Stimulated activated CD8-positive, alpha-beta memory T cell treated with anti-CD3 and anti-CD28 coated beads, Interleukin-4, amount 100 ng/mL, for 1 hour (primary cell): ENCODE measurements at places on chromosomes 3 and 15.

GRCh38 chr3:71010726-71011455 is 572.6 kb downstream of the FOXP1 start:
- DNase-seq: no peak

GRCh38 chr3:172679599-172679998 is 31.3 kb downstream of the NCEH1 start:
- no peak for DNase-seq

GRCh38 chr3:73284472-73284871 is 223.0 kb downstream of the EBLN2 start:
- DNase-seq: no peak

DNA sequence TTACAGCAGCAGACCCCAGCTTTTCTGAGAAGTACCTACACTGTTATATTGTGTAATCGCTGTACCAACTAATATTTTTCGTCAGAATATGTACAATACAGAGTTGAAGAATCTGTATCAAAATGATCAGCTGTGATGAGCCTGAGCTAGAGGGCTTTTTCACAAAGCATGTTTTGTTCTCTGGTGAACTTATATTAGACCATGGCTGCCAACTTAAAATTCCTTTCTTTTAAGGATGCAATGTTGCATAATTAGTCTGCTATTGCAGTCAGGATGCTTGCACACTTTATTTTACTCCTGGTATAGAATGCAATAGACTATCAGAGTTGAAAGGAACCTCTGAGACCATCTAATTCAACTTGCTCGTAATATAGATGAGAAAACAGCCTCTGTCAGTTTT is 127.8 kb downstream of the RBMS3 start:
- DNase-seq: no peak

GRCh38 chr3:53956586-53956985 is 64.9 kb upstream of the SELENOK start:
- no peak for DNase-seq

- peak; percentile 31 for DNase-seq
Observed at GRCh38 chr15:67884514-67885174, 44.8 kb upstream of the RNU6-1 start.

GRCh38 chr3:4514321-4514720 is 21.2 kb downstream of the ITPR1 start:
- DNase-seq: no peak

- DNase-seq: no peak
Observed at GRCh38 chr3:129561619-129562248, 18.8 kb downstream of the H1-8 start.
